Kidney epithelial cell (primary cell): ENCODE measurements at places on chromosomes 3 and 15. TPM values are rescaled to one million over a fixed set of nuclear protein-coding genes. Genes with fewer than 3 reads are reported as not detected.
A peak's percentile ranks its signal among the peaks of the same experiment; 100 is the strongest.

SLC9A9 gene
- 0.41 and 3.0 TPM in 2 replicates for total RNA-seq

HIGD2B gene
- not detected in 2 replicates for total RNA-seq

PRR20G gene
- total RNA-seq = 0.75 TPM in 1 of 2 replicates, not detected in the other

AQP9 gene
- total RNA-seq = 0.75 TPM in 1 of 2 replicates, not detected in the other

CAPN3 gene
- total RNA-seq = 0.89 and 3.7 TPM in 2 replicates

FBLN2 gene
- 6.7 and 6.9 TPM in 2 replicates for total RNA-seq

CLDN16 gene
- total RNA-seq = 10.9 and 12.0 TPM in 2 replicates

GOLGA6L4 gene
- 1.1 and 3.6 TPM in 2 replicates for total RNA-seq

PLSCR2 gene
- 0.62 TPM in 1 of 2 replicates, not detected in the other for total RNA-seq

DUOX1 gene
- 4.1 and 6.6 TPM in 2 replicates for total RNA-seq

SNX22 gene
- 0.14 and 1.0 TPM in 2 replicates for total RNA-seq

NEK11 gene
- total RNA-seq = 5.1 and 7.6 TPM in 2 replicates

MGLL gene
- 71.8 and 76.3 TPM in 2 replicates for total RNA-seq

- DNase-seq = no peak
Observed at GRCh38 chr3:42815826-42816225, 6.6 kb downstream of the ACKR2 start.

DNA sequence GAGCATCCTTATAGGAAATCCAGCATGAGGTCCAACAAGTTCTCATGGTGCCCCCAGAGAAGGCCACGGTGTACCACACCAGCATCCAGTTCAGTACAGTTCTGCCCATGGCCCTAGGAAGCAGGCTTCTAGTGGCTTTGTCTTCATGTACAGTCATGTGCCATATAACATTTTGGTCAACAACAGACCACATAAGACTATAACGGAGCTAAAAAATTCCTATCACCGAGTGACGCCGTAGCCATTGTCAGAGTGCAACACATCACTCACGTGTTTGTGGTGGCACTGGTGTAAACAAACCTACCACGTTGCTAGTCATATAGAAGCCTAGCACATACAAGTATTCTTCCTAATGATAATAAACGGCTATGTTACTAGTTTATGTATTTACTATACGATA, 209.0 kb downstream of the ARRDC4 start:
- DNase-seq = no peak

- DNase-seq = no peak
Observed at GRCh38 chr3:192731233-192731632, 3.9 kb upstream of the FGF12 start.

- no peak for DNase-seq
Observed at GRCh38 chr3:20798666-20799065, 612.7 kb upstream of the SGO1 start.

DNA sequence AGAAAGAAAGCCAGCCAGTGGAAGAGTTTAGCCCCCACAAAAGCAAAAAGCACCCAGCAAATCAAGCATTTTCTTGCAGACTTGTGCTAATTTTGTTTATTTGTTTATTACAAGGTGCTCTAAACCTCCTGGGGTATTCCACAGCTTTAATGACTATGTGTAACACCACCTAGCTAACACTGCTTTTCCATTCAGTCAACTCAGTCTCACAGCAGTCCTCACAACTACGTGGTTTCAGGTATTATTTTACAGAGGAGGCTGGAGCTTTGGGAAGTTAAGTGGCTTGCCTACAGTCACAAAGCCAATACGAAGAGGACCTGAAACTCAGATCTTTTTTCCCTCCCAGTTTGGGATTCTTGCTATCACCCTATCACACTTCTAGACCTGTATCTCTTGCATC, 14.8 kb downstream of the SOX14 start:
- no peak for DNase-seq

DNA sequence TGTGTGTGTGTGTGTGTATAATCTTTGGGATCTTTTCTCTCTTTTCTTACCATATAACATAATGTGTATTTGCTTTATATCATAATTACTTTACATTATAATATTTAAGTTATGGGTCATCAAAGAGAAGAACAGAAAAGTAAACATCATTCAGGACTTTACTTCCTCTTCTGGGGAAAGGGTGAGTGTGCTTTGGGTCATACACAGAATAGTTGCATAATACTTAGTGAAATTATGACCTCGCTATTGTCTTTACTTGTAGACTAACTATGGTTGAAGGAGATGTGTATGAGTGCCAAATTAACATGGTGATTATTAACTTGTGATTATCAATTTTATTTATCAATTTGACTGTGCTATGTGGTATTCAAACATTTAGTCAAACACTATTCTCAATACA, 1086.9 kb downstream of the DIPK2A start:
- DNase-seq = no peak

GRCh38 chr3:14890476-14890875, 56.9 kb upstream of the NR2C2 start:
- no peak for DNase-seq

DNA sequence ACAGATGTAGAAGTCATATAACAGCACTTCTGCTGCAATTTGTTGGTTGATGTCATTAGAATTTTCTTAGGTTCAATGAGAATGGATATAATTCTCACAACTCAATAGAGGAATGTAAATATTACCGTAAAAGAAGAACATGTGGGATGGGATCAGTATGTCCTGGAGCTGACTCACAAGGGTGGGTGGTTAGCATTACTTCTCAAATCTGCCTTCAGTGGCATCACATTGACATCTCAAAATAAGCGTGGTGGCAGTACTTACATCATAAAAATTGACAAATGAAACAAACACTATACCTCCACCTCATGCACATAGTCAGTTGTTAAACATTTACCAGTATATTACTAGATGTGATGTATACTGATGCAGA, 1068.0 kb upstream of the CADM2 start:
- DNase-seq = no peak

DNA sequence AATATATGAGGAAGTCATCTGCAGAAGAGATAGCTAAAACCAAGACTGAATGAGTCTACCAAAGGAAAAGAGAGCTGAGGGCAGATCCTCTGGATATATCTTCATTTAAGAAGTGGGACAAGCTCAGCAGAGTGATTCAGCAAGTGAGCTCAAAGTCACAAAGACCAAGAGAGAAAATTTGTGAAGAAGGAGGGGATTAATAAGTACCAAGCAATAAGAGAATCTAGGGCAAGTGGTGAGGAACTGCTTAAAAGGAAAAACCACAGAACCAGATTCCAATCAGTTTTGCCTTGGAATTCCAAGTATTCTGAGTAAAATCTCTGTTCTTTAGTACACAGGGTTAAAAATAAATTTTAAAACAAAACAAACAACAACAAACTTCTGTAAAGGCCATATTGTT, 3.6 kb downstream of the EHHADH start:
- DNase-seq = peak; percentile 56

- DNase-seq = no peak
Observed at GRCh38 chr3:46017720-46018119, 9.6 kb downstream of the XCR1 start.

- no peak for DNase-seq
Observed at GRCh38 chr15:47265686-47266085, 451.6 kb upstream of the SEMA6D start.

DNA sequence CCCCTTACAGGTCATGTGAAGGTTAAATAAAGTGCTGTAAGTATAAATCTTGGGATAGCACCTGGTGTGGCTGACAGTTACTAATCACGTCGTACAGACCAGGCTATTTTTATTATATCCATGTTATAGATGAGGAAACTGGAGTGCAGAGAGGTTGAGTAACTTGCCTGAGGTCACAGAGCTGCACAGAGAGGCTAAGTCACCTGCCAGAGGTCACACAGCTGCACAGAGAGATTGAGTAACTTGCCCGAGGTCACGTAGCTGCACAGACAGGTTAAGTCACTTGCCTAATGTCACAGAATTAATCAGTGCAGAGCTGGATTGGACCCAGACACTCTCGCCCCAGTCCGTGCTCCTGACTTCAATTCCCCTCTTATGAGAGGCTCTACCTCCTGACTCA, 171.5 kb downstream of the NUP210 start:
- DNase-seq = no peak

DNA sequence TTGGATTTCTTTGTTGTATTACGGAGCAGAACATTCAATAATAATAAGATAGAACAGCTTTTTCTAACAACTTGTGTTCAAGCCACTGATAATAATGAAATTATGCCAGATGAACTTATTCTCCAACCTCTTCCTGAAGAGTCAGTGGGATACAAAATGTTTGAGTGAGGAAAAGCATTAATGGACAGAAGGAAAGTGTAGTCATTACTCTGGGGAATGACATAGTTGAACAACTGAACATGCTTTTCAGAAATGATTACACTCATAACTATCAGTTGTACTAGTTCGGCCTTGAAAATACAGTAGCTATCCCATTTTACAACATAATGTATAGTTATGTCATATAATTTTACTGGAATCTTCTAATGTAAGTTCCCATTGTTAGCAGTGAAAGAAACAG, 55.9 kb downstream of the ALCAM start:
- DNase-seq = no peak

DNA sequence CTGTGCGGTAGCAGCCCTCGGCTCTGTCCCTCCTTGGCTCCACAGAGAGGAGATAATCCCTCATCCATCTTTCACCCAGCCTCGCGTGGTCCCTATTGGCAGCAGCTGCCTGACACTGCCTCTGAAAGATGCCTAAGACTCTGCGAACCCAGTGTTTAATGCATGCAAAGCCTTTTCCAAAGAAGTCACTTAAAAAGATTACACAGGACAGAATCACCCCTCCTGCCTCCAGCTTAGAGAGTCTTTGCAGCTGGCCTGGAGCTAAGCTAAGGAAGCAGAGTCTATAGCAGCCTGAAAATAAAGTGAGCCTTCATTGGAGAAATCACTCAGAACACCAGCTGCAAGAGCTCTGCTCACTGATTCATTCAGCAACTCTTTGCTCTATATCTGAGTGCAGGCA, 247.2 kb downstream of the SHQ1 start:
- DNase-seq = no peak

GRCh38 chr15:68631601-68632051, 52.8 kb downstream of the CORO2B start:
- no peak for DNase-seq

DNA sequence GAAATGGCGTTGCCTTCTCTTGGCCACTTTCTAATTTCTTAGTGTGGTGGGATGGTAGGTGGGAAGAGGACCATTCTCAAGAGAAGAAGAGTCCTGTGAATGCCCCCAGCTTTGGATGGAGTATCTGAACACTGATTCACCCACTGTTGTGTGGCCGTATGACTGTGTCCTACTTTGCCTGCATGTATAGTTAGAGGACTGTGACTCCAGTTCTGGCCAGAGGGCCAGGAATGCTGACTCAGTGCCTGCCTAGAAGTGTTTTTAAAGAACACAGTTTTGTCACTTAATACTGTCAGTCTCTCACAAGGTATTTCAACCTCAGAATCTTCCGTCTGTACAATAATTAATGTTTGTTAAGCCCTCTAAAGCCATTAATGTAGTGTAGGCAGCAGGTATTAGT, 2.1 kb downstream of the SEC61A1 start:
- no peak for DNase-seq

GRCh38 chr15:78063970-78064385, 13.5 kb downstream of the TBC1D2B start:
- DNase-seq = no peak

- no peak for DNase-seq
Observed at GRCh38 chr3:186959029-186959624, 28.8 kb downstream of the ST6GAL1 start.

- DNase-seq = no peak
Observed at GRCh38 chr3:122947738-122948137, 79.8 kb downstream of the SEMA5B start.

GRCh38 chr3:127342735-127343134, 54.9 kb upstream of the PRR20G start:
- no peak for DNase-seq

DNA sequence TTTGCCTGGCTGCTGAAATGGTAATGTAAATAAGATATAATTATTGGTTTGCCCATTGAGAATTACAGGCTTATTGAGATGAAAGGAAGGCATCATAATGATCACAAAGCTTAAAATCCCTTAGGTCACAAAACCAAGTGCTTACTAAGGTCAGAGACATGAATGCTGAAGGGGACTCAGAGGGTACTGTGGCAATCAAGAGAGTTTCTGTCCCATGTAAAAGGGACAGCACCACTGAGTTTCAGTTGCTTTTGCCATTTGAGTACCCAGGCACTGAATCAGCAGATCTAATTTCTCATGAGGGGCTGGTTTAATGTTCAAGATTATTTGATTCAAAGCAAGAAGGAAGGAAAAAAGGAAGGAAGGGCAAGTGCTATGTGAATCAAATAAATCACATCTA, 127.0 kb downstream of the PLOD2 start:
- DNase-seq = no peak

DNA sequence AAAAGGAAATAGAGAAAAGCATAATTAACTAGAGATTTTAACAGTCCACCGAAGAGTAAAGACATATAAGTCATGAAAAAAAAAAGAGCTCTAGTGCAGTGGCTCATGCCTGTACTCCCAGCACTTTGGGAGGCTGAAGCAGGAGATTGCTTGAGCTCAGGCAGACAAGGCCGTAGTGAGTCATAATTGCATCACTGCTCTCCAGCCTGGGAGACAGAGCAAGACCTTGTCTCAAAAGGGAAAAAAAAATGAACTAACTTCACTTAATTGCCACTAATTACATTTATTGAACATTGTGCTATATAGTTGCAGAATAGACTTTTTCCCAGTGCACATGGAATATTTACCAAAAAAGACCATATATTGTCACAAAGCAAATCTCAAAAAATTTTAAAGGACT, 221.8 kb downstream of the CBLB start:
- peak; percentile 94 for DNase-seq

DNA sequence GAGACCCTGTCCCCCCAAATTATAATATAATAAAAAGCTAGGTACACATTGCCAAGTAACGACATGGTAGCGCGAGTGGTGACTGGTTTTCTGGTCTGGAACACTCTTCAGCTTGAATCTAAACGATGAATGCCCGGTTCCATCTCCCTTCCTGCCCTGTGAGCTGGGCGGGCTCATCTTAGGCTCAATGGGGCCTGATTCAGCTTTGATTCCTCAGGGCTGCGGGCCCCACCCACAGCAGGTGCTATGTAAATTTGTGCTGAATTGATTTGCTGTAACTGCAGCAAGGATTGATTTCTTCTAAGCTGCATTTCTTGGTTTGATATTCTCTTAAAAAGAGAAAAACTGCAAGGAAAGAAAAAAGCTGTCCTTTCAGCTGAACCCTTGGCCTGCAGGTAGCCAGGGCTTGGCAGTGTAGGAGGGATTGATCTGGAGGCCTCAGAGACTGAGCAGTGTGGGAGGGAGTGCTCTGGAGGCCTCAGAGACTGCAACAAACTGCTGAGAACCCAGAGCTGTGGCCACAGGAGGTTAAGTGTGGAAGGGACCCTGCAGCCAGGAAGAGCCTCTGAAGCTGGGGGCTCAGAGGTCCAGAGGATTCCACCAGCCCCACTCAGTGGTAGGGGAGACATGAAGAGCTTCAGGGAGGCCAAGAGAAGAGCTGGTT, 231.6 kb downstream of the XXYLT1 start:
- DNase-seq = no peak
